NCI-H345 (cell line): ENCODE measurements at places on chromosomes 5 and 9.

DNA sequence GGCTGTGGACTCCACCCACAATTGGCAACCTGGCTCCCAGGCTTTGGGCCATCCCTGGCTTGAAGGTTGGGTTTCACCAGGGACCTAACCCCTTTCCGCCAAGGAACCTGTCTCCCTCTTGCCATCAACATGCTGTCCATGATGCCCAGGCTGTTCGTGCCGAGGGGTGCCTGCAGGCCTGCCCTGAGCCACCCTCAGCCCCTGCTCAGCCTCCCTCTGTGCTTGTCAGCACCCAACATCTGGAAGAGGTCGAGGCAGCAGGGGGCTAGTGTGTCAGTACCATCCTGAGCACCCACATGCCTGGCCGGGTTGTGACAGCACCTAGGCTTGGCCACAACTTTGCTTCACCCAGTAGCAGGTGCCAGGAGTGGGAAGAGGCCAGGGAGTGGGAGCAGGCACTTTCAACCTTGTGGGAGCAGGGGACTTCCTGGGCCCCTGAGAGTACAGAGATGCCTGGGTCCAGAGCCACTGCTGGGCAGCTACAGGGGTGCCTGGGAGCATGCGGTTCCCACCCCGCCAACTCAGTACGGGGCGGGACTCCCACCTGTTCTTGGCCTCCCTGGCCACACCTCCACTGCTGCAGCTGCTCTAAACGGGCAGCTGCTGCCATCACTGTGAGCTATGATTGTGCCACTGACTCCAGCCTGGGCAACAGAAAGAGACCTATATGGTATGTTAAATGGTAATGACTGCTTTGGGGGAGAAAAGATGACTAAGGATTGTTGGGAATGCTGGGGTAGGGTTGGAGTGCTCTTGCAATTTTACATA, 6.3 kb downstream of the PDCD1LG2 start:
- no peak for DNase-seq

DNA sequence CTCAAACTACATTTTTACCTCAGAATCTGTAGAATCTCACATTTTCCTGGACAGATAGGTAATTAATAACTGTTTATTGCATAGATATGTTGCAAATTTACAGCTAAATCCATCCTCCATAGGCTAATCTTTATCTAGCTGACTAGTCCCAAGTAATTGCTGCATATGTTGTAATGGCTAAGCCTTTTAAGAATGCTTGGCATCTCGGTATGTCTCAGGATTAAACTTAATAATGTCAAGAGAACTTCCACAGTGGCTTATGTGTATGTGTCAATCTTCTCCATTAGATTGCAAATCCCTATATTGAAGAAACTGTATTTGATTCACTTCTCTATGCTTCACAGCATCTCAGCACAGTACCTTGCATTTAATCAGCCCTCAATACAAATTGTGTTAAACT, 131.9 kb downstream of the PRDM9 start:
- no peak for DNase-seq

DNA sequence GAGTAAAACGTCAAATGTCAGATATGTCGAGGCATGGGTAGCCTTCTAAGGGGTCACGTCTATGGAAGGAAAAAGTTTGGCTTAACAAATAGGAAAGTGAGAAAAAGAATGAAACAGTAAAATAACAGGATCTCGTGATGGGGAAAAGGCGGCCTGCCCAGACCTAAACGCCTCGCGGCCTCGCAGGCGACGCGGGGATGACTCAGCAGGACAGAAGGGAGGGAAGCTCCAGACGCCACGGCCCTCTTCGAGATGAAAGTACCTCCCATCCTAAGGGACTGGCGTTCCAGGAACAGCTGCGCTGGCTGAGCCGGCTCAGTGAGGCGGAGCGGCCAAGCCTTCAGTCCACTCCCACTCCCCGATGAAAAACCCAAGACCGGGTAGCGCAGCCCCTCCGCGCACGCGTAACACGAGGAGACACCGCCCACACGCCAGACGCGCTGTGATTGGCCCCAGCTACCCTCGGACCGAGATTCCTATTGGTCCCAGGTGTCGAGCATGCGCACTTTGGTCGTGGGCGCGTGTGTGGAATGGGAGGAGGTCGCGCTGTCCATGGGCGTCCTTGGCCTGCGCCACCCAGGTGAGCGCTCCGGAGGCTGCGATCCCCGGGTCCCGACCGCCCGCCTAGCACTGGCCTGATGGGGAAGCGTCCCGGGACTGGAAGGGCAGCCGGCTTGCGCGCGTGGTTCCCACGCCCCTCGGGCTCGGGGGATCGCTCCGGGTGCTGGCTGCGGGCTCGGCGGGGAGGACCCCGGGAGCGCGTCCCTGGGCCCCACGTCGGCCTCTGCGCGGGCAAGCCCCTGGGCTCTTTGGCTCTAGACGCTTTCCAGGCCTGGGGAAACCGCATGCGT, 588.5 kb downstream of the MTRR start:
- DNase-seq: peak; percentile 99

- DNase-seq: peak; percentile 30
These were observed 541 bp downstream of the GNPDA1 start for GRCh38 chr5:142012186-142012785.

- DNase-seq: peak; percentile 66
These were observed 37.8 kb downstream of the EXOSC2 start for GRCh38 chr9:130731355-130731754.

GRCh38 chr9:34145165-34145564, 18.7 kb upstream of the DCAF12 start:
- no peak for DNase-seq

DNA sequence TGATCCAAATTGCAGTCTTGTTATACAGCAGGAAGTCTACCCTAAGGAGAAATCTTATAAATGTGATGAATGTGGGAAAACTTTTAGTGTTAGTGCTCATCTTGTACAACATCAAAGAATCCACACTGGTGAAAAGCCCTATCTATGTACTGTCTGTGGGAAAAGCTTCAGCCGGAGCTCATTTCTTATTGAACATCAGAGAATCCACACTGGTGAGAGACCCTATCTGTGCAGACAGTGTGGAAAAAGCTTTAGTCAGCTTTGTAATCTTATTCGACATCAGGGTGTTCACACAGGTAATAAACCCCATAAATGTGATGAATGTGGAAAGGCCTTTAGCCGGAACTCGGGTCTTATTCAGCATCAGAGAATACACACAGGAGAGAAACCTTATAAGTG, 10.4 kb downstream of the ZNF189 start:
- no peak for DNase-seq

GRCh38 chr5:133389066-133389590, 223.2 kb downstream of the FSTL4 start:
- DNase-seq: no peak

GRCh38 chr9:16272776-16273175, 597.7 kb downstream of the BNC2 start:
- DNase-seq: no peak

- DNase-seq: no peak
These were observed 171.1 kb upstream of the TLX3 start for GRCh38 chr5:171137768-171138525.

- no peak for DNase-seq
These were observed 180.9 kb upstream of the ANKRD55 start for GRCh38 chr5:56414066-56414465.

DNA sequence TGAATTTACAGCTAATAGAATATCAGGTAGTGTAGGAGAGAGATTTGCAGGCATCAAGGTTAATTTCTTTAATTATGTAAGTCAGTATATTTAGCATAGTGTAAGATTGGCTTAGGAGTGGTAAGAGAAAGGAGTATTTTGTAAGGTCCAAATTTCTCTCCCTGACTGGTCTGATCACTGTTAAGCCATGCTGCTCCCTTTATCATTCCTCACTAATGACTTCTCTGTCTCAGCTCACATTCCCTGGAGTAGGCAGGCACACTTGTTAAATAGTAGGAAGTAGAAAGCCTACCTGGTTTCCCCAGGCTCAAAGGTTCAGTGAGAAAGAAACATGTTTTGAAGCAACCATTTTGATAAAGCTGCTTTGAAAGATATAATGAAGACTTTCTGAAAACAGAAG, 90.7 kb downstream of the SMIM15 start:
- DNase-seq: no peak

GRCh38 chr5:143515829-143516228, 112.3 kb upstream of the NR3C1 start:
- no peak for DNase-seq

DNA sequence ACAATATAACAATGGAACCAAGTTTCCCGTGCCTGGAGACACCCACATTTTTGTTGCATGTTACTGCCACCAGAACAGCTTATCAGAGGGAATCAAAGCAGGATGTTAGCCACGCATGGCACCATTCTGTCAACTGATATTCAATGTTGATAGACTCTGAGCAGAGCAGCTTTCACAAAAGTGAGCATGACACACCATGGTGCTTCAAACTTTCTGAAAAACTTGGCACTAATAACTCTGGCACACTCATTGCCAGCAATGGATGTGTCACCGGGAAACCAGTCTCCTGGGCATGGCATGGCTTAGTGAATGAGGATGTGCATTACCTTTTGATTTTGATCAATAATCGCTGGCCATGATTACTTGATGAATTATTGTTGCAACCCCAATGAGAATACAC, 19.7 kb downstream of the NIPSNAP3B start:
- DNase-seq: no peak

GRCh38 chr5:16975950-16976624, 40.0 kb upstream of the MYO10 start:
- DNase-seq: no peak

- no peak for DNase-seq
These were observed 2.8 kb downstream of the SOHLH1 start for GRCh38 chr9:135696446-135696845.

DNA sequence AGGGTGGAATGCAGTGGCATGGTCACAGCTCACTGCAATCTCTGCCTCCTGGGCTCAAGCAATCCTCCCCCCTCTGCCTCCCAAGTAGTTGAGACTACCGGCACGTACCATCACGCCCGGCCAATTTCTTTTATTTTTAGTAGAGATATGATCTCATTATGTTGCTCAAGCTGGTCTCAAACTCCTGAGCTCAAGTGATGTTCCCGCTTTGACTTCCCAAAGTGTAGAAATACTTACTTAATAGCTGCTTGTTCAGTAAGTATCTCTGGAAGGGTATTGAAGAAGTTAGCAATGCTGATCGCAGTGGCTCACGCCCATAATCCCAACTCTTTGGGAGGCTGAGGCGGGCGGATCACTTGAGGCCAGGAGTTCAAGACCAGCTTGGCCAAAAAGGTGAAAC, 35.7 kb upstream of the PLIN2 start:
- no peak for DNase-seq

DNA sequence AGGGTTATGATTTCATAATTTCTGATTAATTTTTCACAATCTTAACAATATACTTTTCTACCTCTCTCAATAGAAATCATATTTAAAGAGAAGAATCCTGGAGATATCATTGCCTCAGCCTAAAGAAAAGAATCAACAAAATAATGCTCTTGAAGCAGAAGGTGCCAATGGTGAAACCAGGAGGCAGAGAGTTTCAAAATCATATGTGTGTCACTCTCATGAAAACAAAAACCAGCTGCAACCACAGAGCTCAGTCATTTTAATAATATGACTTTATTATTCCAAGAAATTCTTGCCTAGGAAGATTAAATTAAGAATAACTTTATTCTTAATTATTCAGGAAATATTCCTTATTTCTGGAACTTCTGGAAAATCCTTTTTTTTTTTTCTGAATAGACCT, 266.8 kb upstream of the ACTBL2 start:
- no peak for DNase-seq

DNA sequence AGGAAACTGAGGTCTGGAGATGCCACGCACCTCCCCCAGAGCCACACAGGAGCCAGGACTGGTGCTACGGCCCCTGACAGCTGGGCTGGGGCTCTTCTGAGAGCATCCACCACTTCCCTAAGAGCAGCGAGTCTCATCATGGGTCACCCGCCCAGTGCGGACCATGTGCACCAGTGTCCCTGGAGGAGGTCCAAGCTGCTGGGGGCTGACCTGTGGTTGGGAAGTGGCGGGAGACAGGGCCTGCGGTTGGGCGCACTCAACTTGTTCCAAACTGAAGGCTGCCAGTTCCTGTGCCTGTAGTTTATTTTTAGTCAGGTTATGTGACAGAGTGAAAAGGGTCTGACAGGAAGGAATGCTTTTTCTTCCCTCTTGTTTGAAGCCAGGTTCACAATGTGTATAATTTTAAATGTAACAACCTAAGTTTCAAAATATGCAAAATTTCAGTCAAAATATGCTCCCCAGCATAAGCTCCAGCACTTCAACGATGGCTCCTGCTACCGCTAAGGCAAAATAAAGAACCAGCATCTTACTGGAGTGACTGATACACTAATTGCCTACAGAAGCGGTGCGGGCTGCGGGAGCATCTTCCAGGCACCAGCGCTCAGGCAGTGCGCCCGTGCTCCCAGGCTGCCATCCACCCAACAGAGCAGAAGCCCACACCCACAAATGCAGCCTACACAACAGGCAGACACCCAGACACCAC, 14.8 kb downstream of the BARHL1 start:
- no peak for DNase-seq

GRCh38 chr9:96344458-96345180, 38.9 kb downstream of the SLC35D2 start:
- DNase-seq: peak; percentile 54

GRCh38 chr5:78280261-78280660, 14.2 kb downstream of the AP3B1 start:
- DNase-seq: no peak

GRCh38 chr5:25892211-25892610, 1146.2 kb downstream of the CDH9 start:
- no peak for DNase-seq

GRCh38 chr9:91159664-91160121, 202.0 kb downstream of the AUH start:
- DNase-seq: no peak

GRCh38 chr5:76582230-76583162, 40.7 kb downstream of the F2RL2 start:
- DNase-seq: no peak

DNA sequence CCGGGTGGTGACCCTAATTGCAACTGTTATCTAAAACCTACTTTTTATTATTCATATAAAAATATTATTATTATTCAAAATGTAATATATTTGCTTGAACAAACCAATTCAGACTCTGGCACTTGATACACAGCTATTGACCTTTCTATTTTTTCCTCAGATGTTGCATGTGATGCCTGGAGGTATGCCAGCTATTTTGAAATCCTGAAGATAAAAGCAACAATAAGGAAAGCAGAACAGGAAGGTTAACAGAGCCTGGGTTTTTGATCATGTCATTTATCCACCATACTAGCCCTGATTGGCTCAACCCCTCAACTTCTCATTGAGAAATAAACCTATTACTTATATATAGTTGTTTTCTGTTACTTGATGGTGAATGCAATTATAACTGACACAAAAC, 340.9 kb upstream of the KIF2A start:
- DNase-seq: no peak

- no peak for DNase-seq
These were observed 998.2 kb downstream of the PTPRD start for GRCh38 chr9:9614607-9615006.

- DNase-seq: no peak
These were observed 8.5 kb downstream of the DMXL1 start for GRCh38 chr5:119079318-119079921.

DNA sequence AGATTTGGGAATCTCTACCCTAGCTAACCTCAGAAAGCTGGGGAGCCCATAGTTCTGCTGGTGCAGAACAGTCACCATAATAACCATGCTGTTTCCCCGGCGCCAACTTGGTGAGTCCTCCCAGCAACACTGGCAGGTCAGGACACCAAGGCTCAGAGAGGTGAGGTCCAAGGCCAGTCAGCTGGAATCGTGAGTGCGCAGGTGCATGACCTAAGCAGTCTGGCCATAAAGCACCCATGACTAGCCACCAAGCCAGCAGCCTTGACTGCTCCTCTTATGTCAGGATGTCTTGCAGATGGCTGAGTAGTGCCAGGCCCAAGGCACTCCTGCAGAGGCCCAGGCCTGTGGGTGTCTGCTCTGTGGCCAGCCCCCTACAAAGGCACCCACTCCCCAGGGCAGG, 2.6 kb downstream of the RNF44 start:
- DNase-seq: no peak
